ENCODE measurements at places on chromosomes 7 and 10.

DNA sequence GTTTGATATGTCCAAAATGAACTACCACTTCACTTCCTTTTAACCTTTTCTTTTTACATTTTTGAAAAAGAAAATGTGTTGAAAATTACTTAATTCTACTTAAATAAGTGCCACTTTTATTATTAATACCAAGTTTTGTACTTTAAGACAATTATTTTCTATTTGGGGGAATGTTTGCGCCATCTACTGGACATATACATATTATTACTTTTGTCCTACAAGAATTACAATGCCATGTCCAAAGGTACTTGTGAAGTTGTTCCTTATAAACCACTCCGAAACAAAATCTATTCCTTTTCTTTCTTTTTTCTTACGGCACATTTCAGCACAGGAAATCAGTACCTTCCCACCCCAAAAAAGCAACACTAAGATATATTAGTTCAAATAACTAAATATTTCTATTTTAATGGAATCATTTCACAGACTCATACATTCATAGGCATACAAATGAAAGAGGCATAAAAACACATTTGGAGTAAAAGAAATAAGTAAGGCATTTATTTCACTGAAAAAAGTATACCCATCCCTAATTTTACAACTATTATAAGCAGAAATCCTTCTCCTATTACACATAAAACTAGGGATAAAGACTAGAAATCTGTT, 169.9 kb downstream of the RNF133 start:
- no peak for DNase-seq

- no peak for DNase-seq
Measured at GRCh38 chr7:99024066-99024465, 119.8 kb downstream of the SMURF1 start.

DNA sequence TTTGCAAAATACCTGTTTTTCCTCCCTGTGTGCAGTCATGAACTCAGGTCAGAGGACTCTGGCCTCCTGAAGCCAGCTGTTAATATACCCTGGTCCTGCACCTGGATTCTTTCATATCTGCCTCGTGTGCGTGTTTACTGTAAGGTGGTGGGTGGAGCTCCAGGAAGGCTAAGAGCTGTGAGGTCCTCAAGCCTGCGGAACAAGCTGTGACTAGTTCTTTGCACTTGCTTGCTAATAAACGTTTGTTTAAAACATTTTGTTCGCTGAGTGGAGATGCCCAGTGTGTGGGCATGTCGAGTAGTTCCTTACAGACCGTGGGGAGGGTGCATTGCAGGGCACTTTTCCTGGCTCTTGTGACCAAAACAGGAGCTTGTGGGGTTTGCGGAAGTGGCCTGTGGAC, 139.0 kb downstream of the DOCK1 start:
- no peak for DNase-seq

DNA sequence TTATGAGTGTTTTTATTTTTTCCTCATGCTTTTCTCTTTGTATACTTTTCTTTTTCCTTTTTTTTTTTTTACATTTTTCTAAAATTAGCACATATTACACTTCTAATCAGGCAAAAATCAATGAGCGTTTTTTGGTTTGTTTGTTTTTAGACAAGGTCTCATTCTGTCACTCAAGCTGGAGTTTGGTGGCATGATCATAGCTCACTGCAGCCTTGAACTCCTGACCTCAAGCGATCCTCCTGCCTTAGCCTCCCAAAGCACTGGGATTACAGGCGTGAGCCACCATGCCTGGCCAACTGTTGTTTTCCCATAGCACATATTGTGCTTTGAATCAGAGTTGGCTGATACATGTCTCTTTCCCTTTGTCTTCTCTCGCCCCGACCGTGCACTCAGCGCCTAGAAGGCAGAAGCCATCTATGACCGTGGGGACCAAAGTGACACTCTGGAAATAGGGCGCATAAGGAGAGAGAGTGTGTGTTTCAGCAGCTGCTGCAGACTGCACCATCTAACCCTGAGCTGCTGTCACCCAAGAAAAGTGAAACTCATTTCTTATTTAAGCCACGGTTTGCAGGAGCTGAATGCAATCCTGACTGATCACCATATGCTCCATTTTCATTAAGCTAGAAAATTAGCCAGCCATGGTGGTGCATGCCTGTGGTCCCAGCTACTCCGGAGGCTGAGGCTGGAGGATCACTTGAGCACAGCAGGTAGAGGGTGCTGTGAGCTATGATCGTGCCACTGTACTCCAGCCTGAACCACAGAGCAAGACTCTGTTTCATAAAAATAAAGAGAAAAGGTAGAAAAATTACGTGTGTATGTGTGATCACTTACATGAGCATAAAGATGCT, 41.4 kb upstream of the GTF2I start:
- no peak for DNase-seq

GRCh38 chr10:90440870-90441269, 417.0 kb downstream of the HTR7 start:
- no peak for DNase-seq

DNA sequence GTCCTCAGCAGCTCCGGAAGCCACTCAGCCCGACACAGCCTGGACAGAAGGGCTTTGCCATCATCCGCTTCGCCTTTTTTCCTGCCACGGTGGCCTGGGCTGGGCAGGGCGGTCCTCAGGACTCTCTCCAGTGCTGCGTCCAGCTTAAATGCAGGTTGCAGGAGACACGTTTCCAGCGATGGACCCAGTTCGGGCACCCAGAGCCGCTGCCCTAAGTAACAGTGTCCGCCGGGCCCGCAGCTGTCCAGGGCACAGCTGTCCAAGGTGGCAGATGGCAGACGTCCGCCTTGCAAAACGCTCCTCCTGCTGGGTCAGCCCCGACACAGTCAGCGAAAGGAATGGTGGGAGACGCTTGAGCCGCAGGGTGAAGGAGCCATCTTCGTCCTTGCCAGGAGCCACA, 37.0 kb upstream of the FOXL3 start:
- no peak for DNase-seq

GRCh38 chr7:138865843-138866242, 67.8 kb upstream of the ATP6V0A4 start:
- no peak for DNase-seq

DNA sequence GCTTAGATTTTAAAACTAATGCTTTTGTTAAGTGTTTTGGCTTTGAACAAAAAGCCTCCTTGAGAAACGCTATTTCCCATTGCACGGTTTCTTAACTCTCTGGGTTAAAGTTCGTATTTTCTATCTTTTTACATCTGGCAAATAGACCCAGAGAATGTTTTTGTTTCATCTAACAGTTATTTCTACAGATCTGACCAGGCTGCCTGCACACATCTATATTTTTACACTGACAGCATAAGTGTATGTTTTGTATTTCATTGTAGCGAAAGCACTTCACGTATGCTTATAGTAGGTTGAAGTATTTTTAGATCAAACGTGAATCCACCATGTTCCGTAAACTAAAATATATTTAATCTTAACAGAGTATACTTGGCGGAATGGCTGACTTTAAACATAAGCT, 477.3 kb downstream of the SDK1 start:
- no peak for DNase-seq

DNA sequence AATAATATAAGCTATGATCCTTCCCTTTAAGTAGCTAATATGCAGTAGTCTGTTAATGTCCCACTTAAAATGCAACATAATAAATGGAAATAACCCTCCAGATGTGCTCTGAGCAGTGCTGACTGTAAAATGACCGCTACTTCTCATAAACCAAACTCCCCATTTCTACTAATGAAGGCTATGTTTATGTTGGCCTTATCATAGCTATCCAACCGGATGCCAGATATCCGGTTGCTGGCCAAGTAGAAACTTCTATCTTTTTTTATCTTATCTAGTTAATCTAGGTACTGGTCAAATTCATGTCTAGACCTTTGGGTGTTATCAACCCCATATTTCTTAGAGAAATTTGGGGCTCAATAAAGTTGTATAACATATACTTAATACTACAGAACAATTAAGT, 56.6 kb downstream of the CHRM2 start:
- DNase-seq = no peak

DNA sequence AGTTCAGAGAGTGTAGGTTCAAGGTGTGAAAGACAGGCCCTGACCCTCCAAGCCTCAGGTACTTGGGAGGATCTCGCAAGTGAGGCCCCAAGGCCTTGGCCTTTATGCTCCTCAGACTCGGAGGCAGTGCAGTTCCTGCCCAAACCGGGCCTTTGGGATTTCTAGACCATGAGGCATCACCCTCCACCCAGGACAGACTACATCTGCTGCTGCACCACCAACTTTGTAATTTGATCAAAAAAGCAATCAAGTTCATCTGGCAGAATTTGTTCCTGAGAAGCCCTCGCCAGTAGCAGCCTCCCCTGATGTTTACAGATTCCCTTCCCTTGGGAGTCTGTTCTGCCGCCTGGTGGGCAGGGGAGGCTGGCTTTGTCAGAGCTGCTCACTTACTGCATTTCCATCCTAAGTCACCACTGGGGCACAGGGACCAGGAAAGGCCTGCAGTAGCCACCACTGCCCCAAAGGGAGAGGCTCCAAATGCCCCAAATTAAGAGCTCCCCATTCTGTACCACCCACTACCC, 2.1 kb downstream of the CAMK2G start:
- DNase-seq = no peak

GRCh38 chr10:103861505-103861904, 6.1 kb upstream of the SH3PXD2A start:
- no peak for DNase-seq

- DNase-seq = no peak
Measured at GRCh38 chr10:85531706-85532105, 834.9 kb downstream of the GRID1 start.

- DNase-seq = no peak
Measured at GRCh38 chr10:3750854-3751253, 34.2 kb downstream of the KLF6 start.

- no peak for DNase-seq
Measured at GRCh38 chr10:123275136-123275564, 120.9 kb downstream of the BUB3 start.

GRCh38 chr10:58932126-58932525, 244.3 kb upstream of the PHYHIPL start:
- DNase-seq = no peak

DNA sequence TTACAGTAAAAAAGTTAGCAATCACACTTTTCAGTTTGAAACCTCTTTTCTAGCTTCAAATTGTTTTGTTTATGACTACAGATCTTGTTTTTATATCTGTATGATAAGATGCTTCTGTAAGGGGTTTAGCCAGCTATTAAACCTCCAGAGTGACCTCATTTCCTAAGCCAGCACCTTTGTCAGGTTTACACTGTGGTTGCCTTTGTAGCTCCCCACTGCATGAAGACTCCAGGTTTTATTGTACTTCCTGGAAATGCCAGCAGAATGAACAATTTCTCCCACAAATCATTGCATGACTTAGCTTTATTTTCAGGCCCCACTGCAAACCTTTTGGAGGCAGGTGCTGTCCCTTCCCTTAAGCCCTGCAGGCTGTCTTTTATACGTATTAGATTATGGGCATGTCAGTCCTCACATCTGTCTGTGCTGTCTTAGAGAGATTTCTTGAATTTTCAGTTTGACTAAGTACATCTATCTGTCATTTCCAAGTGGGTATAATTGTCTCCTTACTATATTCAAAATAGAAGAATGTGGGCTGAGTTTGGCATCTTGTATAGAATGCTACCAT, 8.2 kb upstream of the AGR3 start:
- DNase-seq = no peak

GRCh38 chr10:128723631-128724205, 597.5 kb upstream of the MKI67 start:
- no peak for DNase-seq

DNA sequence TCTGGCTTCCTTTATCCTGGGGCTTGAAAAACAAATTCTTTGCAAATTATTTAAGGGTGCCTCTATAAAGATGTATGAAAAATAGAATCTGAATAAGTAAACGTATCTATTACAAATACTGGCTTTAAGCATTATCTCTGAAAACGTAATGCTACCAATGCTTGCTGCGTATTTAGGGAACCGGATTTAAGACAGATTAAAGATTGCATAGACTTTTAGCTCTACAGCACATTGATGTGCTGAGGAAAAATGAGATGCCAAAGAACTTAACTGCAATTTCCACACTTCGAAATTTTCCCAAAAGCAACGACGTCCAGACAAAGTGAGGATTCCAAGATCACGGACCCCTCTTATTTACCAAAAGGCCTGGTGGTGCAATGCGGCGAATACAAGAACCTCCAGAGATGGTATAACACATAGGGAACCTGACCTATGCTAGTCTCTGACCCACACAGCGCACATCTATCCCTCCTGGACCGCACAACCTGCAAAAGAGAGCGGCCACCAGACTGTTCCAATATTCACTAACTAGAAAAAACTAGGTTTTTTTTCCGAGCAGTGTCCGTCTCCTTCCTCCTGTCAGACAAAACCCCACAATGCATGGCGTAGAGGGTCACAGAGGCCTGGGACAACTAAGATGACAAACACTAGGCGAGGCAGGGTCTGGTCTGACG, 34.3 kb upstream of the PHF14 start:
- no peak for DNase-seq

- no peak for DNase-seq
Measured at GRCh38 chr10:123478116-123478515, 188.0 kb upstream of the GPR26 start.

- DNase-seq = peak; percentile 66
Measured at GRCh38 chr7:137898839-137899721, 52.3 kb upstream of the DGKI start.

DNA sequence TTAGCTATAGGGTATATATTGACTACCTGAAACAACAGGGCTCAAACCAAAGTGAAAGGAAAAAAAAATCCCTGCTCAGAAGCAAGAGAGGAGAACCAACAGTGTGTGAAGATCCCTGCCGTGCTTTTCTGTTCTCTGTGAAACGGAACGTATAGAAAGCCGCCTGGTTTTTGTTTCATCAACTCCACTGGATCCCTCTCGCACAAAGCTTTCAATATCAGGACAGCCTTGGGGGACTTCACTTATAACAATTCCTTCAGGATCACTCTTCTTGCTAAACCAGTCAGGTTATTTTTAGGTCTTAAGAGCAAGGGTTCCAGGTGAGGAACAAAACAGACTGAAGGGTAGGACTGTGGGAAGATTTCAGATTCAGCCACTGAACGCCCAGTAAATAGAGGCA, 151.1 kb upstream of the CACNA2D1 start:
- DNase-seq = no peak

DNA sequence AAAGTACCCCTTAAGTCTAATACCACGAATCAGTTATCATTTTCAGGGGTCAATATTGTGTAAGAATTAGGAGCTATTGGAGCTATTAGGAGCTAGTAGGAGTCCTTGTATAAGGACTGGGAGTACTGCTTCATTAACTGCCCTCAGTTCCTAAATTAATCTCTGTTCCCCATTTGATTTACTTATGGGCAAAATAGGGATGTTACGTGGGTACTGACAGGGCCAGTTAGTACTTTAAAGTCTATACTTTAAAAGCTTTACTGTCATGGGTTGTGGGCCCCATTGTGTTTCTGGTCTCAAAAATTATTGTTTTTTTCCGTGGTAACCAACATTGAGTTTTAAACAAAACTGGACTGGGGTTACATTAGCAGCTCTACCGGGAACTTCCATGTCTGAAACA, 60.3 kb downstream of the PRKAR2B start:
- DNase-seq = no peak

GRCh38 chr10:69573056-69573806, at the start of gene NEUROG3:
NEUROG3 (minus strand) TSS chr10:69573422; CDS start chr10:69573043, 379 bp downstream.
- DNase-seq = no peak

- DNase-seq = no peak
Measured at GRCh38 chr7:65731562-65732035, 141.3 kb upstream of the VKORC1L1 start.

- no peak for DNase-seq
Measured at GRCh38 chr7:31082447-31082846, 30.3 kb downstream of the ADCYAP1R1 start.

GRCh38 chr10:81877596-81877995, 2.6 kb downstream of the NRG3 start:
- no peak for DNase-seq
